Aorta (tissue), 5 donors: ENCODE measurements at places on chromosomes 3 and 15.

- DNase-seq: peak; percentile 61
These were observed 13.6 kb upstream of the CSRNP1 start for GRCh38 chr3:39166932-39167532.

DNA sequence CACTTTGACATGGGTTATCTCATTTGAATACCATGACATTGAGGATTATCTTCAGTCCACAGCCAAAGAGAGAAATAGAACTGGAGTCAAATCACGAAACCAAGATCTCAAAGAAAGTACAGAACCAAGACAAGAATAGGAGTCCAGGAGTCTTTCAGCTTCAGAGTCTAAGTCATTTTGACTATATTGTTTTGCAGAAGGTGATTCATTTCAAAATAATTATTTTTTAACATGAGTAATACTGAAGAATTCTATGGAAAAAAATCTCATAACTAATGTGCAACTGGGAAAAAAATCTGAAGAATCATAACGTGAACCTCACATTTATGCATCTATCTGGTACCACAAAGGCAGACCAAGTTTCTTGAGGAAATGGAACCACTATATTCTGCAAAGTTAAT lies 60.3 kb downstream of the UBE3A start:
- DNase-seq: no peak

- no peak for DNase-seq
These were observed 20.6 kb downstream of the SNTN start for GRCh38 chr3:63673111-63673510.

- no peak for DNase-seq
These were observed 1.6 kb downstream of the IL12A start for GRCh38 chr3:159989973-159990846.

- no peak for DNase-seq
These were observed 68.9 kb downstream of the DOCK3 start for GRCh38 chr3:50743643-50744042.

DNA sequence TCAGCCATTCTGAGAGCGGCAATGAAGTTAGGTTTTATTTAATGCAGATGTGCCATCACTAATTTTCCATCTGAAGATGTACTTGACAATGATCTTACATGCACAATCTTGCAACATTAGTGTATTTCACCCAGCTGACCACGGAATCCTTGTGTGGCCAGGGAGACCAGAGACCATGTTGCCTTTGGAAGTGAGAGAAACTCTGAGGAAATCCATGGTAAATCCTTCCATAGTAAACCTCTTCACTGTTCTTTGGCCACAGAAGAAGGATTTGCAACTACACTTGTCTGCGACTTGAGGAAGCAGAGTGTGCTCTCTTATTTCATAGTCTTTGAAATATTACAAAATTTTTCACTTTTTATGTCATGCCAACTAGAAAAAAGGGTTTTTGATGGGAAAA lies 128.4 kb upstream of the IGSF10 start:
- DNase-seq: no peak

DNA sequence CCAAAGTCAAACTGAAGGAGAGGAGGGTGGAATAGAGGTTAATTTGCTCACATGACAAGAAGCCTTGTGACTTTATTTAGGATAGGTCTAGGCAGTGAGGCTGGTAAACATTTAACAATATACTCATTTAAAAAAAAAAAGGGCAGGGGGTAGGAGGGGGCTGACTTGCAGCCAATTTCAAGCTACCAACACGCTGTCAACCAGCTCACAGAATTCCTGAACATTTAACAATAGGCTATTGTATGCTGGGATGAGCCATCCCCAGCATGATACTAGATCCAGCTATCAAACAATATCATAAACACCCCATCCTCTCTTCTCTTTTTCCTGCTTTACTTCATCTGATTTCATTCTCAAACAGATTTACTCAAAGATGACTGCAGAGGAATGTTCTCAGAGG lies 1096.3 kb upstream of the CFAP20DC start:
- no peak for DNase-seq

GRCh38 chr3:58897646-58898045 lies 152.2 kb downstream of the CFAP20DC start:
- DNase-seq: no peak

DNA sequence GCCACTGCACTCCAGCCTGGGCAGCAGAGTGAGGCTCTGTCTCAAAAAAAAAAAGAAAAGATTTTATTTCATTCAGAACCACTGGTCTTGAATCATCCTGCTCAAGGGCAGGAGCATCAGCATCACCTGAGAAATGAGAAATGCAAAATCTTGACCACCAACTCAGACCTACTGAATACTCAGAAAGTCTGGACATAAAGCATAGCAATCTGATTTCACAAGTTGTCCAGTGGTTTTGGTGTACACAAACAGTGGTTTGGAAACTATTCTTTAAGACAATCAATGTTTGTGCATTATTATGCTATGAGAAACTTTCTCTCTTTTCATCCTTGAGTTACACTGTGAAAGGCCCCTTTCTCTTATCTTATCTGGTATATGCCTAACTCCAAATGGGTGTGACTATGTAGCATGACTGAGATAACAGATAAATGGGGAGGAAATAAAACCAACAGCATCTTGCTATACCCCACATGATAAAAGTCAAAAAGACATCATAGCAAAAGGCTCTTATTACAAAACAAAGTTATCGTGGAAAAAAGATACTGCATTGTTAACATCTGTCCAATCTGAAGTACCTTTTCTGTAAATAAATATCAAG lies 174.2 kb upstream of the STT3B start:
- DNase-seq: no peak

GRCh38 chr3:29143151-29143550 lies 137.7 kb upstream of the RBMS3 start:
- DNase-seq: no peak

- DNase-seq: no peak
These were observed 2.8 kb downstream of the EFHB start for GRCh38 chr3:19931180-19931692.

- peak; percentile 90 for DNase-seq
These were observed 4.9 kb downstream of the TLR9 start for GRCh38 chr3:52220380-52221026.

GRCh38 chr15:92979011-92979701 lies 79.0 kb downstream of the CHD2 start:
- DNase-seq: no peak

DNA sequence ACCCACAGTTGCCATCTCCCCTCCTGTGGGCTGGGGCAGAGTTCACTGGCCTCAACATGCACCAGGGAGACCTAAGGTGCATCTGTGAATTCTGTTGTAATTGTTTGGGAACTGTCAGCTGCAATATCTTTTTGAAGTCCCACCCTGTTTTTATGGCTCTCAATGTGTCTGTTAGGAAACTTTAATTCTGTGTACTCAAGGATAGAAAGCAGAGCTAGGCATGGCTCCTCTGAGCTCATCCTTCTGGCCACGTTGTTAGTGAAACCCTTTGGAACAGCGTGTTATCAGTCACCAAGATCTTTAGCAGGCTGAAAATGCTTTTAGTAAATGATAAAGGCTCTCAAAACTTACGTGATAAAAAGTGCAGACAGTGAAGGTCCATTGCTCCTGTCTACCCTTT lies 33.6 kb upstream of the MTMR10 start:
- DNase-seq: no peak
